ENCODE measurements at places on chromosomes 1 and 21.
A peak's percentile ranks its signal among the peaks of the same experiment; 100 is the strongest.

- DNase-seq = no peak
Observed at GRCh38 chr1:193368302-193368701, 181.9 kb upstream of the B3GALT2 start.

- no peak for DNase-seq
Observed at GRCh38 chr1:76269155-76269554, 194.6 kb downstream of the ST6GALNAC3 start.

DNA sequence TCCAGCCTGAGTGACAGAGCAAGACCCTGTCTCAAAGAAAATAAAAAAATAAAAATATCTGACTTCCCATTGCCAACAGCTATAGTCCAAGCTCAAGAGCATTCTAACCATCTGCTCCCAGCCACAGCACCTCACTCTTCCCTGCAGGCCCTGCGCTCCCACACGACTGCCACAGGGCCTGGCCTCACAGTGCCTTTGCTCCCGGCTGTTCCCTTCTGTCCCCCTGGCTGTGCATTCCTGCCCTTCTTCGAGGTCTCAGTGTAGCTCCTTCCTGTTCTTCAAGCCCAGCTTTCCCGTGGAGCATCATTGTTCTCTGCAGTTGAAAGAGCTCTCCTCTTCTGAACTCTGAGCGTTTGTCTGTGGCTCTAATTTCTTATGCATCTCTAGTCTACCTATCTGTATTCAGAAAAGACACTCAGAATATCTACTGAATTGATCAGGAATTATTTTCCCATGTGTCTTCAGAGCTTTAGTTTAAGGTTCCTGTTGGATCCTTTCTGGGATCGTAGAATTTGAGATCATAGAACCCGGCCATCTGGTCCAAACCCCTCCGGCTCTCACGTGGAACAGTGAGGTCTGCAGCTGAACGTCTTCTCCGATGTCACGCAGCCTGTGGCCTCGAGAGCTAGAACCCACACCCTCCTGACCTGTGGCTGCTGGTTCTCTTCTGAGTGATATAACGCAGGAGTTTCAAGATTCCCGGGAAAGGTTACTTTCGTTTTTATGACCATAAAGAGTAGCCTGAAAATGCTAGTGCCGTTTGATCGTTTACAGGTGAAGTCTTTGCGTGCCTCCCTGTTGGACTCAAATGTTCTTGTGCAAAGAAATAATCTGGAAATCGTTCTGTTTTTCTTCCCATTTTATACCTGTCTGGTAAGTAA, 54.4 kb downstream of the DOP1B start:
- DNase-seq = no peak

- DNase-seq = no peak
Observed at GRCh38 chr1:119605686-119606085, 42.4 kb downstream of the ZNF697 start.

DNA sequence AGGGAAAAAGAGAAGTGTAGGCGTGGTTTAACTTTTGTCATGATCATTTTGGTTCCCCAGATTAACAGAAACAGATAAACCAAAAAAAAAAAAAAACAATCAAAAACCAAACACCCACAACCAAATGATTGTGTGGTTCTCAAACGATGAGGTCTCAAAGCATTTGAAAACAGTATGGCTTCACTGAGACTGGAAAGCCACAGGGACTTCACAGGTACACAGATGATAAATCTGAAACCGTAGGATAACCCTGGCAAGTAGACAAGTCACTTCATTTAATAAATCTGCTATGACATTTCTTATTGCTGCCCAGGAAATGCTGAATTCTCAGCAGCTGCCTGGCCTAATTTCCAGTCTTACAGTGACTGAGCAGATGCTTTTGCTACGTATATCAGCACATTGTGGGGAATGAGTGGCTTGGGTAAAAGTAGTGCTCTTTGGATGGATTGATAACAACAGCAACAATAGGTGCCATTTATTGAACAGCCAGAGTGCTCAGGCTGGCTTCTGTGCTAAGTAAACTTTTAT, 6.1 kb downstream of the ST6GALNAC3 start:
- DNase-seq = no peak

- DNase-seq = no peak
Observed at GRCh38 chr1:171107262-171107940, 16.7 kb downstream of the FMO3 start.

GRCh38 chr1:37476087-37476452, 1.7 kb downstream of the ZC3H12A start:
- DNase-seq = no peak

DNA sequence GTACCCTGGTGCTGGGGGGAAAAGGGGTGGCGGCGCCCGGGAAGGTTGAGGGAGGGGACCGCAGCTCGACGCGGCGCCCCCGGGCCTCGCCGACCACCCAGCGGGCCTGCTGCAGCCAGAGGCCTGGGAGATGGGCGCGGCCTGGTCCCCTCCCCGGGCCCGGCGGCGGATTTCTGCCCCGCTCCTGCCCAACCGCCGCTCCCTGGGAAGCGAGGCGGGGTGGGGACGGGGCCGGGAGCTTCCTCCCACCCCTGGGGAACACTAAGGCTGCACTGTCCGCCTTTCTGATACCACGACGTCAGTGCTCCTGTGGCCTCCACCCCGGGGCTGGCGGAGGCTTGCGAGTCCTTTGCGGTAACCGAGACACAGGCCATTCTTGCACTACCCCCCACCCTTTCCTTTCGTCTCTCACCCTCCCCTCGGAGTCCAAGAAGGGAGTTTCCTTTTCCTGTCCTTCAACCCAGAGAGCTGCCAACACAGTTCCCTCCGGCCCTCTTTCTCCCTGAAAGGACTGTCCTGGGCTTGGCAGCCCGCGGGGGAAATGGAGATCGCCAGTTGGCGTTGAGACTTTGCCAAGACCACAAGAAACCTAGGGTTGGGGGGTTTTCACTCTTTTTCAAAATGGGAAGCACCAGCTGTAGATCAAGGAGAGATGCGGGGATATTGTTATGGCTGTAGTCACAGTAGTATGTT, 742 bp downstream of the SH3GLB1 start:
- peak; percentile 67 for DNase-seq

DNA sequence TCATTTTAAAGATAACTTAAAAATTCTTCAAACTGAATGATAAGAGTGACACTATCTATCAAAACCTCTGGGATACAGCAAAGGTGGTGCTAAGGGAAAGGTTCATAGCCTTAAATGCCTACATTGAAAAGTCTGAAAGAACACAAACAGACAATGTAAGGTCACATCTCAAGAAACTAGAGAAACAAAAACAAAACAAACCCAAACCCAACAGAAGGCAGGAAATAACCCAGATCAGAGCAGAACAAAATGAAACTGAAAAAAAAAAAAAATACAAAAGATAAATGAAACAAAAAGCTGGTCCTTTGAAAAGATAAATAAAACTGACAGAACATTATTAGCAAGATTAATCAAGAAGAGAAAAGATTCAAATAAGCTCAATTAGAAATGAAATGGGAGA, 6.8 kb downstream of the ODF2L start:
- no peak for DNase-seq

GRCh38 chr1:181504399-181504842, 21.1 kb downstream of the CACNA1E start:
- peak; percentile 95 for DNase-seq

DNA sequence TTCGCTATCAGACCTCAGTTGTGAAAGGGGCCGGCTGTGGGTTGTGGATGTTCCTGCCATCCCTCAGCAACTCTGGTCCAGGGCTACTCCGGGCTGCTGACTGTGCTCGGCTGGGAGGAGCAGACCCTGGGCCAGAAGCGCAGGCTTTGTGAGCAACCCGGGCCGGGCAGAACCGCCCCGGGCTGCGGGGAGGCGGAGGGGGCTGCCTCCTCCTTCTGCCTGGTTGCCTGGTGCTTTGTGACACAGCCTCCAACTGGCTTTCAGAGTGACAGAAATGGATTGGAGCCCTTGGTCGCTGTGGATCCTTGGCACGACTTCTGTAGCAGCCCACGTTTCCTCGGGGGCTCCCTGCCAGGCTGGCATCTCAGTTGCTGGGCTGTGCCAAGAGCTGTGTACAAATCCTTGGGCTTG, 10.0 kb downstream of the DRAXIN start:
- no peak for DNase-seq

GRCh38 chr1:208336137-208336518, 91.9 kb upstream of the PLXNA2 start:
- no peak for DNase-seq

GRCh38 chr21:37257511-37257966, 9.6 kb downstream of the VPS26C start:
- peak; percentile 64 for DNase-seq

DNA sequence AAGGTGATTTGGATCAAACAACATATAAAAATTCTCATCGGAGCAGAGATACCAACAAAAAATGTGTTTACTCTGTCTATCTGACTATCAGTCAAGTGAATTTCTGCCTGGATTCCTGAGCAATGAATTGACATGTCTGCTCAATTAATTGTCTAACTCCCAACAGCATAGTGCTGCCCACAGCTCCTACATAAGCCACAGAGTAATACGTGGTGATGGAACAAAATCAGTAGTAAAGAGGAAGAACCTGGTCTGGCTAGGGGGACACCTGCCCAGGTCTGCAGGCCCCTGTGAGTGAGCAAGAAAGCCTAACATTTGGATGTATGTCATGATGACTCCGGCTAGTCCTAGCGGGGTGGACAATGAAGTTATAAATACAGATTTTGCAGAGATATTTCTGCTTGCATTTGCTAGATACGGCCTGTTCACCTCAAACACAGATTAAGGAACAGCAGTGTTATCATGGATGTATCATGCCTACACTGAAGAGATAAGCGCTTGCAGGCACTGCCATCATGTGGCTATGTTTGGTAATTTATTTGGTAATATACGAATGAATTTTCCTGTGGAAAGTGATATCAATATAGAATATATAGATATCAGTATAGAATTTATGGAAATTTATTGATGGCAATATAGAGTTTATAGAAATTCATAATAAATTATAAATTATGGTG, 69.6 kb upstream of the LRRC8B start:
- peak; percentile 64 for DNase-seq

DNA sequence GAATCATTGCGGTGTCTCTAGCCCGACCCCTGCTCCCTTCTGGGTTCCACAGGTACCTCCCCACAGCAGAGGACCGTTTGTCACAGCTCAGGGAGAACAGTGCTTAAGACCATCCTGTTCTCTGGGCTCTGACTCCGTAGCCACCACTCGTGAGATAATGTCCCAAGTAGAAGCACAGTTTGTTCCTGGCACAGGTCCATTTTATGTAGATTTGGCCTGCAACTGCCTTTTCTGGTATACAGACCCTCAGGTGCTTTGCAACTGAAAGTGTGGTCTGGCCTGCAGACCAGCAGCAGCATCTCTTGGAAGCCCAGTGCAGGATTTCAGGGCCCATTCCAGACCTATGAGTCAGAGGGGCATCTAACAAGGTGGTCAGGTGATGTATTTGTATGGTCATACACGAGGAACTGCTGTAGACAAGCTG, 28.4 kb upstream of the TMEM125 start:
- no peak for DNase-seq

GRCh38 chr1:207335695-207336363, 14.4 kb downstream of the CD55 start:
- DNase-seq = no peak

DNA sequence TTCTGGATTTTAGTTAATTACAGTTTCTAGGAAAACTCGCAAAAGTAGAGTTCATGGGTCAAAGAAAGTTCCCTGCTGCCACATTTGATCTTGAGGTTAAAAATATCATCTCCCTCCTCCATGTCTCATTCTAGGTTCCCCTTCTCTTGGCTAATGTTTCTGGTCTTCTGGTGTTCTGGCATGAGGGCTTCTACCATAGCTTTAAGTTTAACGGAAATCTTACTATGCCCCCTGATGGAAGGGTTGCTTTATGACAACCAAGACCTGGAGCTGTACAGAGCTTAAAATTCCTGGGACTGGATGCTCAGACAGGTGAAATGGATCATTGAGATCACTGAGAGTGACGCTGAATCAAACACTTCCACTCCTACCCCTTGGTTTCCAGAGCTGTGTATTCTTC, 1881.7 kb downstream of the MRPL39 start:
- DNase-seq = peak; percentile 17

DNA sequence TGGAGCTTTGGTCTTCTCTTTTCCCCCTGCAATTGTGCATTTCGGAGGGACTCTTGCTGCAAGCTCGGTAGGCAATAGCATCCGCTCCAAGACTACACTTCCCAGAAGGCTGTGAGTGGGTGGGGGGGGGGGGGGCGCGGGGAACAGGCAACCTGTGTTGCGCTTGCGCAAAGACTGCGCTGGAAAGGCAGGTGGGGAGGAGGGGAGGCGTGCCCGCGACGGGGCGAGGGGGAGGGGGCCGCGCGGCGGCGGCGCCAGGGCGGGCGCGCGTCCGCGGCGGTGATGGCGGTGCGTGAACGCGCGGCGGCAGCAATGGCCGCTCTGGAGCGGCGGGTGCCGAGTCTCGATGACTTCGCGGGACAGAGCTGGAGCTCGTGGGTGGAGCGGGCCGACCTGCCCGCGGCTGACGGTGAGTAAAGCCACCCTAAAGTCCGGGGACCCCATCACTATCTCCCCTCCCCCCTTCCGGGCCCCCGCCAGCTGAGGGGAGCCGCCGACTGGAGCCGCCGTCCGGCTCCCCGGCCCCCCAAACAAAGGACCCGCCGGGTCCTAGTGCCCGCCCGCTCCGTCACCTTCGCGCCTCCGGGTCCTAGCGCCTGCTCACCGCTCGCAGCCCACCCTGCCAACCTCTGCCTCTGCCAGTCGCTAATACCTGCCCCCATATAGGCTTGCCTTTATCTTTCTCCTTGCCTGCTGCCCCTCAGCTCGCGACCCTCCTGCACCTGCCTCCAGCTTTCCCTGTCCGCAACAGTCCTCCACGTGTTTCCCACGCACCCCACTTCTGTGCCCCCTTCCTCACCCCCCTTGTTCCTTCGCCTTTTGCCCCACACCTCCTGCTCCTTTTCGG, at the start of gene ATXN7L2:
Gene ATXN7L2 (plus strand): TSS at position 234 of the 847 bp plus-strand sequence. CDS start 49 bp downstream, at position 283.
- DNase-seq = peak; percentile 91

GRCh38 chr1:232328486-232329102, 301.3 kb downstream of the SIPA1L2 start:
- DNase-seq = no peak

DNA sequence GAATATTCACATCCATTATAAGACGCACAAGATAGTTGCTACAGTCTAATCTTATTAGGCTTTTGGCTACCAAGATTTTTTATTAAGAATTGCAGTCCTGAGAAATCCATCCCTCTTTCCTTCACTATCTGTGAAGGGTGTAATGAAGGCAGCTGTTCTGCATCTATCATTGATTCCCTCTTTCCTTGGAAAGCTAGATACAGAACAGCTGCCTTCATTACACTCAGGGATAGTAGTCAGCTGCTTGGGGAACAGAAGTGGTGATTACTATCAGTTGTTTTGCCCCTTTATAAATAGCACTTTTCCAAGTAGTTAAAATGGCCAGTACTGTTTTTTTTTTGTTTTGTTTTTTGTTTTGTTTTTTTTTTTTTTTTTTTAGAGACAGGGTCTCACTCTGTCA, 70.2 kb downstream of the IARS2 start:
- DNase-seq = no peak

- no peak for DNase-seq
Observed at GRCh38 chr1:234968451-234968850, 160.2 kb downstream of the TOMM20 start.

GRCh38 chr1:38287036-38287435, 240.4 kb upstream of the POU3F1 start:
- no peak for DNase-seq

- DNase-seq = peak; percentile 60
Observed at GRCh38 chr1:208581667-208582066, 337.5 kb upstream of the PLXNA2 start.

Measured in NCI-H146 (cell line).